ENCODE measurements at places on chromosomes 6 and 20.

DNA sequence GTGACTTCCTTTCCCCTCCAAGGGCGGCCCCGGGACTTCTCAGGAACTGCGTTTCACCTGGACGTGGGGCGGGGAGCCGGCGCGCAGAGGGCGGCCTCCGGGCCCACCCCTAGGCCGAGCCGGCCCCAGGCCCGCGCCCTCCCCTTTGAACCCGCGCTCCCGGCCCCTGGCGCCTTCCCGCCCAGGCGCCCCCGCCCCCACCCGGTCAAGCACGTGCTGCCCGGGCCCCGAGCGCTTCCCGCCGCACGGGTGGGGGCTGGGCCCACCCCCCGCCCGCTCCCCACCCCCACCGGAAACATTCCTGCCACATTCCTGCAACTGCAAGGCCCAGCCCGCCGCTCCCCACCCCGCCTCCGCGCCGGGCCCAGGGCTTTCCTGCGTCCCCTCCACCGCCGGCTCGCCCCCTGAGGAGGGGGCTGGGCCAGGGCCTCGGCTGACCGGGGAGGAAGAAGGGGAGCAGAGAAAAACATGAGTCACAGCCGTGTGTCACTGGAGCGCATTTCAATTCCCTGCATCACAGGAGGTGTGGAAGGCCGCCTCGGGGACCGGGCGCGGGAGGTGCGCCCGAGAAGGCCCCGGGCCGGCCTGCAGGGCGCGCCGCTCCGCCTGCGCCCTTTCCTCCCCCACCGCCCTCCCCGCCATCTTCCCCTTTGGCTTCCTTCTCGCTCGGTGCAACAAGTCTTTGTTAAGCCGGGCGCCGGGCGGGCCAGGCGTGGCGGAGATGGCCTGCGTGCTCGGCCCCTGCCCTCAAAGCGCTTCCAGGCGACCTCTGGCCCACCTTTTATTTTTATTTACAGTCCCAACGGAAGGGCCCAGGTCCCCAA lies 1.2 kb upstream of the HMGA1 start:
- peak; percentile 58 for DNase-seq

DNA sequence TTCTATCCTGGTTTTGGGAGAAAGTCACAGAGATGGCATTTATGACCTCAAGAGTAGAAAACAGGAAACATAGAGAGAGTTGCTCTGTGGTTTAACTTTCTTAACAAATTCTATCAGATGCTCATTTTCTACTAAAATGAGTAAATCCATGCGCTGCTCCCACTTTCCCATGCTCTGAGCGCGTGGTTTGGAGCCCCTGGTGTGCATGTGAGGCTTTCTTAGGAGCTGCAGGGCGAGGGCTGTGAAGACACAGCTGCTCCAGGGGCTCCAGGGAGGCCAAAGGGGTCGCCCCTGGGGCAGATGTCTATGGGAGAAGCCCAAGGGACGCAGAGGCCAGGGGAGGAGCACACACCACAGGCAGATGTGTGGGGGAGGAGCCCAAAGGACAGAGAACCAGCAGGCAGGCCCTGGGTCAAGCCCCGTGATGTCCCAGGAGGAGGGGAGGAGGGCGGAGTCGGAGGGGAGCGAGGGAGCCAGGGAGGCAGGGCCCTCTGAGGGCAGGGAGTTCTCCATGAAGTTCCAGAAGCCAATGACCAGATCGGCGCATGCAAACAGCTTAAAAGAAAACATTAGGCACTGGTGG lies 122.9 kb downstream of the IRF4 start:
- DNase-seq: no peak

DNA sequence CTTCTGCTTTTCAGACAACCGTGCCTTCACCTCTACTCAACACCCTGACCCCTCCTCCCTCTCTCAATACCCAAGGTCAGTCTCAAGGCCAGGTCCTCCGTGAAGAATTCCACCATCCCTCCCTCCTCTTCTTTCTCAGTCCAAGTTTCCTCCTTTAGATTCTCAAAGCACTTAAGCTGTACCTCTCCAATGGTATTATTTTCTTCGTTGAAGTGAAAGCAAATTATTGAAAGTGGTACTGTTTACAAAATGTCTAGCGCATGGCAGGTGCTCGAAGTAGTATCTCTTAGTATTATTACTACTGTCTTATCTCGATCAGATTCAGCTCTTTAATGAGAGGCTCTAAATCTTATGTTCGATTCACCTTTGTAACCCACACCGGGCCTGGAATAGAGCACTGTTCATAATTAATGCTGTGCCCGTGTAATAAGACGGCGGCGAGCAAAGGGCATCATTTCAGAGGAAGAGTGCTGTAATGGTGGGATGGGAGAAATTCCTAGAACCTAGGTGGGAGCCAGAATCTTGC lies 593 bp upstream of the RALGAPB start:
- no peak for DNase-seq

DNA sequence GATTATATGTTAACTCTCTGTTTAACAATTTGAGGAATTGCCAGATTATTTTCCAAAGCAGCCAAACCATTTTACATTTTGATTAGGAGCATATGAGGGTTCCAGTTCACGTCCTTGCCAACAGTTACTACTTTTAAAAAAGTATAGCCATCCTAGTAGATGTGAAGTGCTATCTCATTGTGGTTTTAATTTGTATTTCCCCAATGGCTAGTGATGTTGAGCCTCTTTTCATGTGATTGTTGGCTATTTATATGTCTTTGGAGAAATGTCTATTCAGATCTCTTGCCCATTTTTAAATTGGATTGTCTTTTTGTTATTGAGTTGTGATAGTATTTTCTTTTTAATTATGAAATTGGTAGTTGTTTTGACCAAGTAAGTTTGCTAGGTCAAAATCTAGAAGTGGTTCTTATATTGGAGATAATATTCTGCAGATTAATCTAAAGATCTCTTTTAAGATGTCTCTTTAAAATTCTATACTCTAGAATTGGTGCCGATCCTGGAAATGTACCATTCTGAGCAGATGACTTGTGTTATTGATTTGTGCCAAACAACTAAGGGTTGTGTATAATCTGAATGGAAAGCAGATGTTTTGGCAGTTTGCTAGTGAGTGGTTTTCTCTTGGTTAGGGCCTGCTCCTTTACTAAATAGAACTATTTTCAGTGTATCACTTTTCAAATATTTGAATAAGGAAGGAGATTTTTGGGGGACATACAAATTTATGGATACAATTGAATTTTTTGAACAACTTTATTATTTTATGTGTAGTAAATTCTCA lies 99.5 kb downstream of the CDKAL1 start:
- no peak for DNase-seq

GRCh38 chr20:22966787-22967464 lies 68.2 kb upstream of the SSTR4 start:
- DNase-seq: no peak

DNA sequence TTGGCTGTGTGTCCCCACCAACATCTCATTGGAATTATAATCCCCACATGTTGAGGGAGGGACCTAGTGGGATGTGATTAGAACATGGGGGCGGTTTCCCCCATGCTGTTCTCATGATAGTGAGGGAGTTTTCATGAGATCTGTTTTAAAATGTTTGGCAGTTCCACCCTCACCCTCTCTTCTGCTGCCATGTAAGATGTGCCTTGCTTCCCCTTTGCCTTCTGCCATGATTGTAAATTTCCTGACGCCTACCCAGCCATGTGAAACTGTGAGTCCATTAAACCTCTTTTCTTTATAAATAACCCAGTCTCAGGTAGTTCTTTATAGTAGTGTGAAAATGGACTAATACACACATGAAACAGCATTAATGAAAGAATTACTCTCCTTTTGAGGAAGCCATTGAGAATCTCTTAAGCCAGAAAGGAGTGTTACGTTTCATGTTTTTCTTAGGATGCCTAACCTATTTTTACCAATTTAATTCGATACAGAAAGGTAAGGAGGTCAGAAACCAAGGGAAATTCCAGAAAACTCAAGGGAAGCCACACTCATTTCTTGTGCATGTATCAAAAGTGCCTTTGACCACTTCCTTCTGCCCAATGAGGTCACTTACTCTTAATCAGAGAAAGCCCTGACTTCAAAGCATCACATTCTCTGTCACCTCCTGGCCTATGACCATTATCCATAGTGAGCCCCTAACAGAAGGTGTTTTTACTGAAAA lies 24.7 kb upstream of the HINT3 start:
- no peak for DNase-seq

- no peak for DNase-seq
Measured at GRCh38 chr20:56460459-56460858, 8.0 kb upstream of the RTF2 start.

DNA sequence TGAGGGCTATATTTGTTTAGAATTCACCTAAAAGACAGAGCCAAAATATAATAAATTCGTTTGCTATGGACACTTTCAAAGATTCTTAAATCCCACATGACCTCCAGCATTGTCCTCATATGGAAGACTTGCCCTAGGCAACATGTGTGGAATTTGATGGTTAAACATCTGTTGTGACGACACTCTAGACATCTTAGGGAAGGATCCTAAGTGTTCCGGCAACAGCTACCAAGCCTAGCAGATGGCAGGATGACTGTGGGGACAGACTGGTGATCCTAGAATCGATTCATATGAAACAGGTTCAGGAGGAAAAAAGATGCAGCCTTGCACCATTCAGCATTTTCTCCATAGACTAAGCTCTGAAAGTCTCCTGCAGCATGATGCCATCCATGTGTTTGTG lies 77.6 kb upstream of the BACH2 start:
- DNase-seq: no peak

DNA sequence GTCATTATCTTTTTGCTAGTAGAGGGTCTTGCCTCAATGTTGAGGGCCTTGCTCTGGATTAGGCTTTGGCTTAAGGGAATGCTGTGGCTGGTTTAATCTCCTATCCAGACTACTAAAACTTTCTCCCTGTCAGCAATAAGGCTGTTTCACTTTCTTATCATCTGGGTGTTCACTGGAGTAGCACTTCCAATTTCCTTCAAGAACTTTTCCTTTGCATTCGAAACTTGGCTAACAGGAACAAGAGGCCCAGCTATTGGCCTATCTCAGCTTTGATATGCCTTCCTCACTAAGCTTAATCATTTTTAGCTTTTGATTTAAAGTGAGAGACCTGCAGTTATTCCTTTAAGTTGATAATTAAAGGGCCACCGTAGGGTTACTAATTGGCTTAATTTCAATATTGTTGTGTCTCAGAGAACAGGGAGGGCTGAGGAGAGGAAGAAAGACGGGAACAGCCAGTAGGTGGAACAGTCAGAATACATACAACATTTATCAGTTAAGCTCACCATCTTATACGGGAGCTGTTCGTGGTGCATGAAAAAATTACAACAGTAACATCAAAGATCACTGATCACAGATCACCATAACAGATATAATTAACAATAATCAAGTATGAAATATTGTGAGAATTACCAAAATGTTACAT lies 186.7 kb downstream of the PTPRK start:
- no peak for DNase-seq

- no peak for DNase-seq
Measured at GRCh38 chr6:135114355-135115145, 59.9 kb upstream of the HBS1L start.

- DNase-seq: no peak
Measured at GRCh38 chr6:157611406-157611805, 211.6 kb upstream of the SNX9 start.

DNA sequence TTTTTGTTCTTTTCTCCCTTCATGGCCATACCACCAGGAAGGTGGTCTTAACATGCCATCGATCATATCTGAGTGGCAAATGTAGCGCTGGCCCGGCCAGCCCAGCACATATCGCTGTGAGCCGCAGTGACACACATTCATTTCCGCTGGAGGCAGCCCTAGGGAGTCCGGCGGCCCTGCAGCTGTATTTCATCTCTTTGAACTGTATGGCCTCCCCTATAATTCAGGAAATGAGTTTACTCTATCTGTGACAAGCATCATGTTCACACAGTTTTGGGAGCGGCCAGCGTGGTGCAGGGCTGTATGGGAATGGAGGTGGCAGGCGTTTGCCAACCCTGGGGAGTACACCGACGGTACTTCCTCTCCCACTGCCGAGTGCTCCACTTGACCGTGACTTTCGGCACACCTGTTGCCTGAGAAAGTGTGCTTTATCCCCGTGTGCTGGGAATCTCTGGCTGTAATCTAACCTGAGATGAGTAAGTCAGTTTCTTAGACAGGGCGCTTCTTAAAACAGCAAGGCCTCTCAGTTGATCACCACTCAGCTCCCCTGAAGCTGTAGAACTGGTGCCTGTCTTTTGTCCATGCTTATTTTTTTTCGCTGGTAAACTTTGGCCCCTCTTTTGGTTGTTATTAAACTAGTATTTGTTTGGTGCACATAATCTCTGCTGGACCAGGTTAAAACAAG lies 257.1 kb upstream of the TAB2 start:
- DNase-seq: no peak

- no peak for DNase-seq
Measured at GRCh38 chr20:7038029-7038428, 270.5 kb downstream of the BMP2 start.

DNA sequence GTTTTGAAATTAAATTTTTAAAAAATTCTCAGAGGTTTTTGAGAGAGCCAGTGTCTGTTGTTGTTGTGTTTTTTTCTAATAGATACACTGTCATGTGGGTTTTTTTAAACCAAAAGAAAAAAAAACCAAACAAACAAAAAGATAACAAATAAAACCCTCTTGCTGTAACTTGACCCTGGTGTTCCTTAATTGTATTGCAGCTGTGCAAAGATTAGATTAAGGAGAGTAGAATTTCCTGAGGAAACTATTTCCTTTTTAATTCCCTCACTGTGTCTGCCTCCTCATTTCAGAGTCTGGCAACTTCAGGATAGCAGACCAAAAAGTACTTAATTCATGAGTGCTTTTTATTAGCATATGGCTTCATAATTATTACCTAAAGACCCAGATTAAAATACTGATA lies 281.9 kb downstream of the EPM2A start:
- no peak for DNase-seq

- no peak for DNase-seq
Measured at GRCh38 chr20:19881080-19881840, 123.2 kb downstream of the RIN2 start.

DNA sequence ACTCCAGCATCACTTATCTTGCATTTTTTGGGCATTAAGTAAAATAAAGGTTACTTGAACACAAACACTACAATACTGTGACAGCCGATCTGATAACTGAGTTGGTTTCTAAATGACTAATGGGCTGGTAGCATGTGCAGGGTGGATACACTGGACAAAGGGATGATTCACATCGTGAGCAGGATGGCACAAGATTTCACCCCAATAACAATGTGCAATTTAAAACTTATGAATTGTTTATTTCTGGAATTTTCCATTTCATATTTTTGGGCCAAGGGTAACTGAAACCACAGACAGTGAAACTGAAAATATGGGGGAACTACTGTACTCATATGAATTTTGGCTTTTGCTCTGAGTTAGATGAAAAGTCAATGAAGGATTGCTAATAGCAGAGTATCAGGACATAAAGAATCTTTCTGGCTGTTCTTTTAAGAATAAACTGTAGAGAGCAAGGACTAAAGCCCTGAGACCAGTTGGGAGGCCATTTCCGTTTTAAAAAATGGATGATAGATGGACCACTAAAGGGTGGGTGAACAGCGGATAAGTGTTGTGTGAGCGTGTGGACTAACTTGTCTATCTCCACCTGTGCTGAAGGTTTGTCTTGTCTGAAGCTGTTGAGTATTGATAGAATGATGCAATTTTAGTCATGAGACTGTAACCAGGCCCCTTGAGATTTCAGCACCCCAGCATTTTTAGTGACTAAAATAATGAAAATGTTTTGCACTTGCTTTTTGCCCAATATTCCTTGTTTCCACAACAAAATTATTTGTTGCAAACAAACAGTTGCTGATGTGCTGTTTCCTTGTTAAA lies 8.2 kb downstream of the SPINT3 start:
- no peak for DNase-seq

GRCh38 chr20:5973971-5974370 lies 23.5 kb downstream of the MCM8 start:
- no peak for DNase-seq
